ENCODE measurements at places on chromosomes 5 and 9.

- no peak for DNase-seq
Observed at GRCh38 chr9:34566972-34567371, 22.6 kb downstream of the CNTFR start.

GRCh38 chr5:100273846-100274580 is 261.2 kb upstream of the FAM174A start:
- DNase-seq = no peak

DNA sequence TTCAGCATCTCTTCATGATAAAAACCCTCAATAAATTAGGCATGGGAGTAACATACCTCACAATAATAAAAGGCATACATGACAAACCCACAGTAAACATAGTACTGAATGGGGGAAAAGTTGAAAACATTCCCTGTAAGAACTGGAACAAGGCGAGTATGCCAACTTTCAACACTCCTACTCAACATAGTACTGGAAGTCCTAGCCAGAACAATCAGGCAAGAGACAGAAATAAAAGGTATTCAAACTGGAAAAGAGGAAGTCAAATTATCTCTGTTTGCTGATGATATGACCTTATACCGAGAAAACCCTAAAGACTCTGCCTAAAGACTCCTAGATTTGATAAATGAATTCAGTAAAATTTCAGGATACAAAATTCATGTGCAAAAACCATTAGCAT is 167.6 kb downstream of the TMEM38B start:
- DNase-seq = no peak

DNA sequence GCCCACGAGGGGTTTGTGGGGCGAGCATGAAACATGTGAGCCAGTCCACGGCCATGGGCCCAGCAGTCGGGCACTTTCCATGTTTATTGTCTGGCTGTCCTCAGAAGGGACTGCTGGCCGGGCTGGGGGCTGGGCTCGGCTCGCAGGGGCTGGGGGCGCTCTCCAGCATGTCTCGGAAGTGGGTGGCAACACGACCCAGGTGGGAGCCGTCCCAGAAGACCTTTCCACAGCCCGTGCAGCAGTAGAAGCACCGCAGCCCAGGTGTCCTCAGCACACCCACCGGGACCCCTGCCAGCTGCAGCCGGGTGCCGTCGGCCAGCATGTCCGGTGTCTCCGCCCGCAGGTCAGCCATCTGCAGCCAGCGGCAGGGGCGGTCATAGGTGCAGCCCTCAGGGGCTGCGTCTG is 4.8 kb upstream of the NRARP start:
- DNase-seq = peak; percentile 33

GRCh38 chr5:89203611-89204010 is 320.6 kb upstream of the MEF2C start:
- DNase-seq = no peak

- DNase-seq = no peak
Observed at GRCh38 chr9:76600007-76600615, 141.1 kb downstream of the GCNT1 start.

- no peak for DNase-seq
Observed at GRCh38 chr5:157554179-157555036, 21.2 kb downstream of the ADAM19 start.

DNA sequence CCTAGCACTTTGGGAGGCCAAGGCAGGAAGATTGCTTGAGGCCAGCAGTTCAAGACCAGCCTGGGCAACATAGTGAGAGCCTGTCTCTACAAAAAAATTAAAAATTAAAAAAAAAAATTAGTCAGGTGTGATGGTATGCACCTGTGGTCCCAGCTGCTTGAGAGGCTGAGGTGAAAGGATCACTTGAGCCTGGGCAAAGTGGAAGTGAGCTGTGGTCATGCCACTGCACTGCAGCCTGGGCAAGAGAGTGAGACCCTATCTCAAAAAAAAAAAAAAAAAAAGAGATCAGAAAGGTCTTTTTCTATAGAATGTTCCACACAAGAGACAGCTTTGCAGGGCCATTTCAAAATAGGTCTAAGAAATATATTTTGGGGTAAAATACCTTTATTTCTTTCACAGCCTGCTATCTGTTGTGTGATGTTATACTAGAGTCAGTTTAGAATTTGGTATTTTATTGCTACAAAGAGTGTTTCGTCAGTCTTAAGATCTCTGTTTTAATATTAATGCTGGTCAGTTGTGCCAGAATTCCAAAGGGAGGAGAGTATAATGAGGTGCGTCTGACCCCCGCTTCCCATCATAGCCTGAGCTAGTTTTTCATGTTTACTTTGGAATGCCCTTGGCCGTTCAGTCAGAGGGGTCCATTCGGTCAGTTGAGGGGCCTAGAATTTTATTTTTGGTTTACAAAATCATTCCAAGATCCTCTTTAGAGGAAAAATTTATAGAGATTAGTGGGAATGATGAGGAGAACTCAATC is 9.4 kb downstream of the LNPEP start:
- DNase-seq = no peak

- peak; percentile 10 for DNase-seq
Observed at GRCh38 chr5:2139478-2139877, 256.8 kb upstream of the IRX4 start.

DNA sequence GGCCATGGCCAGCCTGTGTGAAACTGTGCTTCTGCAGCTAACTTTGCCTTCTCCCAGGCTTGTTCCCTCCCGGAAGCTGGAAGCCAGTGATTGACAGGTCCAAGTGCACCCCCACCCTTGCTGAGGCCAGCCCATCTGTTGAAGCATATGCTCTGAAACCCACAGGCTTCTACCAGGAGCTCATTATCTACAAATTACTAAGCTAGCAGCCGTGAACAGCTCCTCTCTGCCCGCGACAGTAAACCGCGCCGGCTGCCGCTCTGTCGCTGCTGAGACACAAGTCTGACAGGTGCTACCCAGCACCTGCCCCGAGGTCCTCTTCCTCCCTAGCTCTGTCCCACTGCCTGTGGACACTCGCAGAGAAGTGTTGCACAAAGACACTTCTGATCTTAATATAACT is 490.9 kb downstream of the GADD45G start:
- DNase-seq = no peak

DNA sequence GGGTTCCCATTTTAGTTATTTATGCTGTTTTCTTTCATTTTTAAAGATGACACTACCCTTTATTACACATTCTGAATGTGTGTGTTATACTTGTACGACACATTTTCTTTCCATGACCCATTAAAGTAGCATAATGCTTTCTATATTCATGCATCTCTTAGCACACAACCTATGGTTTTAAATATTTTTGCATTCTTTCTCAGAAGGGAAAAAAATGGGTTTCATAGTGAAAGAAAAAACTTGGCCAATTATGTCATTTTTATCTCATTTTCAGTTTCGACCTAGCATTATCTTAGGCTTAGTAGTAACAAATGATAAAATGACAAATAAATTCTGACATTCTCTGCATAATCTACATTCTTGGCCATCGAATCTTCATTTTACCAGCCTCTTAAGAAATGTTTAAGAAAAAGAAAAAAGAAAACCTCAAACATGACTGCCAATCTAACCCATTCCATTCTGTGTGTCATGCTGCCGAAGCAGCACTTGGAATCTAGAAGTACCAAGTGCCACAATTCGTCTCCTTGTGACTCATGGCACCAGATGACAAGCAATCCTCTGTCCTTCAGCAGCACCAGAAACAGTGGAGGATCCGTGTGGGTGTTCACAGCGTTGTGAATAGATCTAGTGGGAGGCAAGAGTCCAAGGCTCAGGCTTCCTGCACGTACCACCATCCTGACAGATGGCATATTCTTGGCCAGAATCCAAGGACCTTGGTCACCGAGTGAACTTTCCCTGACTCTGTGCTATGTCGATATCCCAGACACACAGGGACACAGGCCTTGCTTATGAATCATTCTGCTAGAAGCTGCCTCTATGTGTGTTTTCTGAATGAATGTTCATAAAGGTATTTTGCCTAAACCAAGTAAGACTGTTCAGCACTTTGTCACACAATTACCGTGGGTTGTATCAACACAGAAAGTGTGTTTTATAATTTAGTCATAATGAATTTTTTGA is 502.7 kb downstream of the NR2F1-AS1 start:
- DNase-seq = no peak
